ENCODE measurements at places on chromosomes 6 and 20. TPM values are rescaled to one million over a fixed set of nuclear protein-coding genes. Genes with fewer than 3 reads are reported as not detected.

Gene IPCEF1
- 6.7 TPM for total RNA-seq

Gene SCRT2
- total RNA-seq, result not detected

Gene UST
- 28.8 TPM for total RNA-seq

Gene ADGRB3
- 1.1 TPM for total RNA-seq

Gene MRAP2
- 0.33 TPM for total RNA-seq

Gene HSPA12B
- total RNA-seq, result 7.0 TPM

Gene FRK
- total RNA-seq, result 10.5 TPM

Gene XPO5
- total RNA-seq, result 27.2 TPM

Gene GRIK2
- total RNA-seq, result not detected

Gene MUC21
- total RNA-seq, result not detected

Gene AURKA
- total RNA-seq, result 1.6 TPM

Gene NKAPL
- total RNA-seq, result 2.9 TPM

Gene TSPO2
- total RNA-seq, result not detected

Gene RHAG
- not detected for total RNA-seq

Gene NKX2-2
- total RNA-seq, result not detected

Gene CCN5
- total RNA-seq, result 39.0 TPM

Gene PRDM13
- total RNA-seq, result not detected

Gene IL20RA
- total RNA-seq, result 1.6 TPM

Gene ANGPT4
- total RNA-seq, result 0.66 TPM

Measured in breast epithelium (tissue), 4 donors.